ENCODE measurements at places on chromosomes 2 and 18.
A peak's percentile ranks its signal among the peaks of the same experiment; 100 is the strongest.

DNA sequence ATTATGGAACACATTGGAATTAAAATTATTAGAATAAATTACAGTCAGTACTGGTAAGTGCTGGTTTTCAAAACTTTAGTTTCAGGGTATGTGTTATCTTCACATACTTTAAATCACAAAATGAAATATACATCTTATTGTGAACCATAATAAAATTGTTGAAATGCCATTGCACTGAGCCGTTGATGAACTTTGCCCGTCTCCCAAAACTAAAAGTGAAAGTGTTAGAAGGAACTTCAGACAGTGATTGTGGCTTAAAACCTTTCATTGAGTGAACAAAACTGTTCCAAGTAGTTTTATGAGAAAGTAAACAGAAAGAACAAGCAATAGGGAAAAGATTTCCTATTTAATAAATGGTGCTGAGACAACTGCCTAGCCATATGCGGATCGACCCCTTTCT is 811.6 kb downstream of the PLCL1 start:
- DNase-seq, result no peak

DNA sequence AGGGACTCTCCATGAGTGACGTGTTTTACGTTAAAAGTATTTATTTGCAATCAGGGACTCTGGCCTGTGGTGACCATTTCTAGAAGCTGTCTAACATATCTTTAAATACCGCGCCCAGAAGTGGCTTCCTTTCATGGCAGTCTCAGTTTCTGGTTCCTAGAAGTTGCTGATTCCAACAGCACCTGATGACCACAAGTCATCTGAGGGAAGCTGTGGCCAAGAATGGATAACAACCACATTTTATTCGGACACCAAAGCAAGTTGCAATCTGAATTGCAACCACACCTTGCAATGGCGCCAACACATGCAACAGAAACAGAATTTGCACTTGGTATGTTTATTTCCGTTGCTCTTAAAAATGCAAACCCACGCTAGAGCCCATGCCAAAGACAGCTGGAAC is 33.1 kb downstream of the MEX3C start:
- no peak for DNase-seq

GRCh38 chr18:36284671-36285295 is 12.7 kb upstream of the FHOD3 start:
- DNase-seq, result peak; percentile 78

GRCh38 chr2:73896362-73897239 is 3.8 kb downstream of the ACTG2 start:
- DNase-seq, result no peak

GRCh38 chr2:127233710-127234109 is 13.6 kb upstream of the CYP27C1 start:
- DNase-seq, result no peak

DNA sequence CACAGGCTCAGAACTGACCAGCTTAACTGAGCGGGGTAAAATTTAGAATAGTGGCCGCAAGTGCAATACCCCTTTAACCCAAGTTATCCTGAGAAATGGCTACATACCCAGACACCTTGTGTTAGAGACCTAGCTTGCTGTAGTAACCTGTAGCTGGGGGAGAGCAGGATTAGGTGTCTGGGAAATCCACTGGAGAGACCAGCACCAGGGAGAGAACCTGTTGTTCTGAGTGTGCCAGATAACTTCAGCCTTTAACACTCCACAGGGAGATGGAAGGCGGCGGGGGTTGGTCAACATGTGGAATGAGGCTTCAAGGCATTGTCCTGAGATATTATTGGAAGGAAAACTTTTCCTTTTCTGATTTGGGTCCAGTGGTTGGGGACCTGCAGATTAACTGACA is 356.0 kb downstream of the PTPRM start:
- no peak for DNase-seq

All from HEK293T (cell line).